ENCODE measurements at places on chromosomes 3 and 15.

DNA sequence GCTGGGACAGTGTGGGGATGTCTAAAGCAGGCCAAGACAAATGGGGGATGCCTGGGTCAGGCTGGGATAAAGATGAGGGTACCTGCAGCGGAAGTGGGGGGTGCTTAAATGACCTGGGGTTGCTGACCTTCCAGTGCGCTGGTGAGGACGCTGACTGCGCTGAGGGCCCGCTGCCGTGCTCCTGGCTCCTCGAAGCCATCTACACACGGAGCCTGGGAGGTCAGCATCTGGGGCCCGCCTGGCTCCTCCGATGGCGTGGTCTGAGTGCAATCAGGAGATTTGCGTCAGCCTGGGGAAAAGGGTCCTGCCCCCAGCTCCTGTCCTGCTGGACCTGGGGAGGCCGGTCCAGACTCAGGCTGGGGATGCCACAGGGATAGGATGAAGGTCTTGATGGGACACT lies 50.7 kb downstream of the SCN5A start:
- DNase-seq: no peak

- no peak for DNase-seq
Observed at GRCh38 chr3:32413845-32414521, 22.3 kb downstream of the CMTM7 start.

GRCh38 chr3:81214631-81215030 lies 546.8 kb downstream of the GBE1 start:
- DNase-seq: no peak

- DNase-seq: no peak
Observed at GRCh38 chr15:31550211-31550977, 223.8 kb downstream of the KLF13 start.

DNA sequence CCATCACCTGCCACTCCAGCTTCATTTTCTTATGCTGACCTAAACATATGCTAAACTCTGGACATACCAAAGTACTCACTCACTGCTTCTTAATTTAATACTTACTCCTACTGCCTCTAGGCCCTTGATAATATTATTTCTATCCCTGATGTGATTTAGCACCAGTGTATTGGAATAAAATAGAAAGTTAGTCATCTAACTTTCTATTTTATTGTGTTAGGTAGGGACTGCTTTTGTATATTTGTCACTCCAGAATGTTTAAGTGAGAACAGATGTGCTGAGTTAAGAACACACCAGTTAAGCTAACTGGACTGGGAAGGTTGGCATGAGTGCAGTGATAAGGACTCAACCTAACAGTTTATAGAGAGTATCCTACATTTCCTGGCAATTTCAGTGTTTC lies 6.5 kb upstream of the CLDN16 start:
- DNase-seq: no peak

GRCh38 chr15:67820992-67821783 lies 4.1 kb upstream of the SKOR1 start:
- no peak for DNase-seq

GRCh38 chr3:125231895-125232294 lies 19.3 kb upstream of the SLC12A8 start:
- no peak for DNase-seq

GRCh38 chr15:58307313-58307961 lies 124.4 kb upstream of the LIPC start:
- DNase-seq: no peak

GRCh38 chr3:177426106-177426877 lies 229.0 kb upstream of the TBL1XR1 start:
- DNase-seq: no peak

GRCh38 chr3:11300970-11301369 lies 28.8 kb downstream of the ATG7 start:
- DNase-seq: no peak

DNA sequence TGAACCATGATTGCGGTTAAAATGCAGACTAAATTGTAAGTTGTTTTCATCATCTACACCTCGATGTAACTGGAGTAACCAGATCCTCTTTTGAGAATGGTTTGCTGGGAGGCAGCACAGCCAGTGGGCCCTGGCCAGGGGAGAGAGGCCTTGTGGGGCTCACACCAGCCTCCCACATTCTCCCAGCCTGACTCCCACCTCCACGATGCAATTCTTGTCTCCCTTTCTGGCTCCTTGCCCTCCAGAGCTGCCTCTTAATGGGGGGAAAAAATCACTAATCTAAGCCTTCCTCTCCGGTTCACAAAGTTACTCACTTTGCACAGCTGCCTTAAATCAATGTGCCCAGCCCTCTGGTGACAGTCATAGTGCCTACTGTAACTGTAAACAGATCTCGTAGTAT lies 17.9 kb upstream of the PAQR5 start:
- no peak for DNase-seq

- DNase-seq: no peak
Observed at GRCh38 chr3:128222796-128223385, 69.6 kb downstream of the EEFSEC start.

- no peak for DNase-seq
Observed at GRCh38 chr15:89494941-89495637, 1.3 kb downstream of the RHCG start.

GRCh38 chr15:35211240-35211902 lies 126.3 kb upstream of the NANOGP8 start:
- no peak for DNase-seq

GRCh38 chr3:158091531-158091930 lies 14.7 kb downstream of the SHOX2 start:
- no peak for DNase-seq

GRCh38 chr3:155184011-155184410 lies 103.9 kb downstream of the MME start:
- DNase-seq: no peak

Data from CD8-positive, alpha-beta memory T cell (primary cell).